Cardiac septum (tissue), 1 donor: ENCODE measurements at places on chromosomes 5 and 9.
A peak's percentile ranks its signal among the peaks of the same experiment; 100 is the strongest.

GRCh38 chr5:59864718-59865117, 28.8 kb downstream of the PDE4D start:
- DNase-seq, result no peak

GRCh38 chr5:124544366-124545055, 201.9 kb downstream of the ZNF608 start:
- no peak for DNase-seq

- DNase-seq, result no peak
Observed at GRCh38 chr5:126872561-126873354, 95.8 kb downstream of the LMNB1 start.

DNA sequence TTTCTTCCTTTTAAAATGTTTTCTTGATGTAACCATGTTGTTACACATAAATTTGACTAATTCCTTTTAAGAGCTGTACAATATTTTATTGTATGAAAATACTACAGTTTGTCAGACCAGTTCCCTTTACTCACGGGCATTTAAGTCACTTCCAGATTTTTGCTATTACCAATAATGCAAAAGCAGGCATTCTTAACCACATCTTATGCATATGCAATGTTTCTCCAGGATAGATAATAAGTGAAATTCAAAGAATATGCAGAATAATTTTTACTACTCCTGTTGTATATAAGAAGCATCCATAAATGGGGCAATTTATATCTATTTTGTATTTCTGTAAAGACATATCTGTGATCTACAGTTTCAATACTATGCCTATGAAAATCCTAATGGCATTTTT, 77.3 kb downstream of the FNIP1 start:
- no peak for DNase-seq

DNA sequence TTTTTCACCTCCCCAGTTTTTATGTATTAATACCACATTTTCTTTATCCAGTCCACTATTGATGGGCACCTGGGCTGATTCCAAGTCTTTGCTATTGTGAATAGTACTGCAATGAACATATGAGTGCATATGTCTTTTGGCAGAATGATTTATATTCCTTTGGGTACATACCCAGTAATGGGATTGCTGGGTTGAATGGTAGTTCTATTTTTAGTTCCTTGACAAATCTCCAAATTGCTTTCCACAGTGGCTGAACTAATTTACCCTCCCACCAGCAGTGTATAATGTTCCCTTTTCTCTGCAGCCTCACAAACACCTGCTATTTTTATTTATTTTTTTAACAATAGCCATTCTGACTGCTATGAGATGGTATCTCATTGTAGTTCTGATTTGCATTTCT, 340.2 kb downstream of the ADAMTS6 start:
- DNase-seq, result no peak

GRCh38 chr5:61306531-61307131, 25.4 kb upstream of the ZSWIM6 start:
- no peak for DNase-seq

GRCh38 chr5:173789031-173789920, 98.9 kb upstream of the CPEB4 start:
- DNase-seq, result no peak

- DNase-seq, result no peak
Observed at GRCh38 chr9:137552022-137552768, 516 bp downstream of the MRPL41 start.

DNA sequence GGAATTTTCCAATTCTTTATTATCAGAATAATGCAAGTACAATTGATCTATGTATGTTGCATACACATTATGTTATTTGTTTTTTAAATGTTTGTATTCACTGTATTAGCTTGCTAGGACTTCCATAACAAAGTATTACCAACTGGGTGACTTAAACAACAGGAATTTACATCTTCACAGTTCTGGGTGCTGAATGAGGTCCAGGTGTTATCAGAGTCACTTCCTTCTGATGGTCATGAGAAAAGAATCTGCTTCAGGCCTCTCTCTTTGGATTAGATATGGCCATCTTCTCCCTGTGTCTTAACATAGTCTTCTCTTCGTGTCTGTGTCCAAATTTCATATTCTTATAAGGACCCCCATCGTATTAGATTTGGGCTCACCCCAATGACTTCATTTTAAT, 229.1 kb upstream of the TRPC7 start:
- DNase-seq, result no peak

- no peak for DNase-seq
Observed at GRCh38 chr9:130459941-130460669, 15.3 kb downstream of the ASS1 start.

DNA sequence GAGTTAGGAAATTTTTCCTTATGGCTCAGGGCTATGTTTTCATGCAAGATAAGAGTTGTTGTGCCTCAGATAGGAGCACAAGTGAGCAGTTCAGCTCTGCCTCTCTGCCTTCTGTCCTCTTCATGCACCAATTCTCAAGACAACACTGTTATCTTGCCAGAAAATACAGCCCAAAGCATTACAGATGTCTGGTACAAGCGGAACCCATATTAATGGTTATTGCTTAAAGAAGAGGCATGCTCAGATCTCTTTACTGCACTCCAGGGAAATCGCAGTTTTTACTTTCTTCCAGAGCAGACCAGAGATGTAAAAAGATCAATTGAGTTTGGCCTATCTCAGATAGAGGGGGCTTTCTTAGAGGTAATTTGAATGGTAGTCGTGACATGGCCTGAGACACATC, 361.6 kb upstream of the WWC1 start:
- DNase-seq, result no peak

DNA sequence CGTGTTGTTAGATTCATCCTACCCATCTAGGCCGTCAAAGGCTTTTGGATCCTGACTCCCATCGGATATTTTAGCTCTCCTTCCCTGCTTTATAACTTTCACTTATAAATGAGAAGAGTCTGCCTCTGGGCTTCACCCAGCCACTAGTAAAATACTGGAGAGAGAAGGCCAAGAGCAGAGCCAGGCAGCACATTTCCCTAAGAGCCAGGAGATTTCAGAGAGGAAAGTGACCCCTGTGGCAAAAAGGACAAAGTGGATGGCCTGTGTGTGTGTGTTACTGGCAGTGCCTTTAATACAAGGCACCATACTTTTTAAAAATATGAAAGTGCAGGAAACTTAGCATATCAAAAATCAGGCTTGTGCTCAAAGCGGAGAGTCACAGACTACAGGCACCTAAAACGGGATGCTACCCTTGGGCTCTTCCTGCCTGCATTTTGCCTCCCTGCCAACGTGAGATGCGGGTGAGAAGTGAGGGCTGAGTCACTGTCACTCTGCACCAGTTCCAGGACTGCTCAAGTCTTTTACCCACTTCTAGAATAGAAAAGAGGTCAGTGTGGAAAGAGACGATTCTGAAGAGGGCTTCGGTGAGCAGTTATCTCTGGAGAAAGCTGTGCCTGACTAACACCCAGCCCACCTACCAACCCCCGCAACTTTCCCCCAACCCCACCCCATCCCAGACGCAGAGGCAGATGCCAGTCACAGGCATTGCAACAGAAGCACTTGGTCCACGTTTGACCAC, 15.9 kb downstream of the NFIL3 start:
- DNase-seq, result no peak

- no peak for DNase-seq
Observed at GRCh38 chr9:129138144-129138462, 26.9 kb downstream of the PTPA start.

GRCh38 chr9:130860458-130861316, 25.6 kb downstream of the ABL1 start:
- DNase-seq, result peak; percentile 92

- DNase-seq, result no peak
Observed at GRCh38 chr5:11046160-11046559, 285.1 kb upstream of the DAP start.

GRCh38 chr5:126481243-126481642, 58.0 kb downstream of the GRAMD2B start:
- DNase-seq, result no peak

- DNase-seq, result no peak
Observed at GRCh38 chr5:79974886-79975285, 16.2 kb downstream of the MTX3 start.

DNA sequence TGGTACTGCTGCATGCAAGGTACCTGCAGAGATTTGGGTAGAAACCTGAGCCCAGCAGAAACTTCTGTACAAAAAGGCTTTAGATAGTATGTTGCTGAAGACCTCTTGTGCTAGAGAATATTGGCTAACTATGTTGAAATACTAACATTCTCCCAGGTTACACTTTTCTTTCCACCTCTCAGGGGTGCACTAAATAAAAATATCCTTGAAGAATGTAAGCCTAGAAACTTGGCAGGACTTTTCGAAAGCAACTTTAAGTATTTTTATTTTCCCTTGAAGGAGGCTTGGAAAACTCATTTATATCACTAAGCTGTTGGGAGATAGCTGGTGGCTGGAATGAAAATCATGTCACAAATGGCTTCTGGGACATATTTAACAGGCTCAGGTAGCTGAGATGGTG, 50.0 kb downstream of the FBXL7 start:
- no peak for DNase-seq

DNA sequence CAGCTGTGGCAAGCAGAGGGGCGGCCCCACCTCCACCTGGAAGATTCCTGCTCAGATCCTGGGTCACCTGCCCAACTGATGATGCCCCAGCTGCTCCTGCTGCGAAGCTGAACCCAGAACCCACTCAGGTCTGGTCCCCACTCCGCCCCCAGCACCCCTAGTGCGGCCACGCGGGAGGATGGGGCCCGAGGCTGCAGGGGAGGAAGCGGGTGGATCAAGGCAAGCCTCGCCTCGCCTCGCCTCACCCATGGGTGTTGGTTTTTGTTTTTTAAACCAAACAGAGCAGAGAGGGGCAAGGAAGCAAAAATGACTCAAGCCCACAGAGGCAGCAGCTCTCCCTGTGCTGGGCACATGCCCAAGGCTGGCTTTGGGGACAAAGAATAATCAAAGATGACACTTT, 23.2 kb downstream of the ABO start:
- DNase-seq, result no peak

DNA sequence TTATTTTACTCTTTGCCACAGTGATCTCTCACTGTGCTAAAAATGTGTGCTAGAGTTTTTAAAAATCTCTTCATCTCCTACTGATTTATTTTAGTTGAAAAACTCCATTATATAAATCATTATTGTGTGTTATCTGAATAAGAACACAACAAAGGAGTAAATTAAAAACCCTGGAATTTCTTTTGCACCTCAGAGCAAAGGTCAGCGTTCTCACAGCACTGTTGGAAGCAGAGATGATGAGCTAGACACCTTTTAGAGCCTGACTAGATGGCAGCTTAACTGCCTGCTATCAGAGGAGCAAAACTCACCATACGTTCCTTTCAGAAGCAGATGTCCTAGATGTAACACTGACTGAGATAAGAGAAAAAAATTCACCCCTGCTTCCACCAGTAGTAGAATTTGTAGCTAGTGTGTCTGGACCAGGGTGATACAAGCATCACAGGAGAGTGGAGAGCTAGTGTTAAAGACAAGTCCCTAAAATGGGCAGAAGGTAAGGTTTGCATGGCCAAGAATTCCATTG, 147.1 kb downstream of the ENTREP1 start:
- no peak for DNase-seq
